ENCODE measurements at places on chromosomes 4 and X.

DNA sequence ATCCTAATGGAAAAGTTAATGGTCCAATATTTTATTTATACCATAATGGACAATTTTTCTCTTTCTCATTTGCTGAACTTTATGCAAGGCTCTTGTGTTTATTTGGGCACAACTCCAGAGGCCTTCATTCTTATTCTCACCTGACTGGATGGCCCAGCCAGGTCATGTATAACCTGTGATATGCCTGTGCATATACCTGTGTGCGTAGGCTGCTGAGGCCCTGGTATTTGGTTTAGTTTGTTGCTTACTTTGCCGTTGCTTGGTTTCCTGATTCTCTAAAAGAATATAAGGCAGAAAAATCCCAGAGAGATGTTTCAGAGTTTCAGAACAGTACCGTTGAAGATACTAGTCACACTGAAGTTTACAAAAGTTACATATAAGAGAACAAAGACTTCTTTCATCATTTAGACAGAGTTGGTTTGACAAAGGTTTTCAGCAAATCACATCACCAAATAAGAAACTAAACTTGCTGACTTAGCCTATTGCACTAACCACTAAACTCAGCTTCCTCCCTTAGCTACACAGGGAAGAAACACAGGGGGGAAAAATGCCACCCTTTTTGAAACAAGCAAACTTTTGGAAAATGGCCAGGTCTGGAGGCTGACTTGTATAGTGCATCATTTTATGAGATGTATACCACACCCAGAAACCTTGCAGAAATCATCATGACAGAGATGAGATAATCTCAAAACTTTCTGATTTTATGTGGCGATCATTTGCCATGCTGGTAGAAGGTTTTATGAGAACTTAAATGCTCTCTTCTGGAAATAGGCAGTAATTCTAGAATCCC, 248.5 kb downstream of the GRIA3 start:
- DNase-seq = no peak

- DNase-seq = no peak
Measured at GRCh38 chr4:14336656-14337055, 665.6 kb upstream of the CPEB2 start.

DNA sequence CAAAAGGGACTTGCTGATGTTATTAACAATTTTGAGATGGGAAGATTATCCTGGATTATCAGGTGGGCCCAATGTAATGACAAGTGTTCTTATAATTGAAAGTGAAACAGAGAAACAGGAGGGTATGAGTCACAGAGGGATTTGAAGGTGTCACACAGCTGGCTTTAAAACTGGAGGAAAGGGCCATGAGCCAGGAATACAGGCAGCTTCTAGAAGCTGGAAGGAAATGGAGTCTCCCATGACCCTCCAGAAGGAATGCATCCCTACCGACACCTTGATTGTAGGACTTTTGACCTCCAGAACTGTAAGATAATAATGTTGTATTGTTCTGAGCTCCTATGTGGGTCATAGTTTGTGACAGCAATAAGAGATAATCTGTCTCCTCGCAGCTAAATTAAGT, 98.0 kb upstream of the STIM2 start:
- no peak for DNase-seq

DNA sequence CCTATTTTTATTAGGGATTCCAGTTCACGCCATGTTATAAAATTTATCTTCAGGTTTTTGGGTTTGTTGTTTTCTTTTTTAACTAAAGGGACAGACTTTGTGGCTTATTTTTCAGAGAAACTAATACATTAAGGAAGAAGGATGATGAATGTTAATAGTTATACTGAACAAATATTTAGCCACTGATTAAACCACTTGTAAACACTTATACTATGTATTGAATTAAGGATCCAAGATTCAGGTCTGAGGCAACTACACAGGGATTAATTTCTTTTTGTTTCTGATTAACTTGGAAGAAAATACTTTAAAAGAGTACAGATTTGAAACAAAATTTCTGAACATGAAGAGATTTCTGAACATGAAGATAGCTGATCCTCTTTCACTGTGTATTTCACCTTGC, 82.8 kb upstream of the NAP1L5 start:
- DNase-seq = no peak

GRCh38 chrX:48474127-48474526, 1.9 kb upstream of the FTSJ1 start:
- DNase-seq = no peak

DNA sequence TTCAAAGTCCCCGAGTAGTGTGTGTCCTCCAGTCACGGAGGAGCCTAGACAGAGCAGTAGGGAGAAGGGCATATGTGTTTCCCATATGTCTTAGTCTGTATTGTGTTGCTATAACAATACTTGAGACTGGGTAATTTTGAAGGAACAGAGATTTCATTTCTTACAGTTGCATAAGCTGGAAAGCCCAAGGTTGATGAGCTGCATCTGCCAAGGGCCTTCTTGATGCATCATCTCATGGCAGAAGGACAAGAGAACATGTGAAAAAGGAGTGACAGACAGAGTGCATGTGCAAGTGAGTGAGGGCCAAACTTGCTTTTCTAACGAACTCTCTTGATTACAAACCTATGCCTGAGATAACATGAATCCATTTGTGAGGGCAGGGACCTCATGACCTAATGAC, 243.4 kb downstream of the ARHGAP10 start:
- DNase-seq = no peak
